ENCODE measurements at places on chromosomes 2 and 18.

DNA sequence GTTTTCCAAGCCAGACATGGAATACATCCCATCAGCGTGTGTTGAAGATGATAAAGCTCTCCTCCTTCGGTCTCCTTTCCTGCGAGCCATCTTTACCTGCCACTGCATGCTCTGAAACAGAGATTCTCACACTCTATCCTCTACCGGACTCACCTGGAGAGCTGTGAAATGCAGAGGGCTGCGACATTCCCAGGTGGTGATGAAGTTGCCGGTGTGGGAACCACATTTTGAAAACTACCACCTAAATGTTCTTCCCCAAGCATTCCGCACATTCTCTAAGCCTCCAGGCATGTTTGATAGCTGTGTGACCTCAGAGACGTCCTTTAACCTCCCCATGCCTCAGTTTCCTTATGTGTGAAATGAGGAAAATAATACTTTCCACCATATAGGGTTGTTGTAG lies 226.2 kb upstream of the RAB6C start:
- DNase-seq, result no peak

DNA sequence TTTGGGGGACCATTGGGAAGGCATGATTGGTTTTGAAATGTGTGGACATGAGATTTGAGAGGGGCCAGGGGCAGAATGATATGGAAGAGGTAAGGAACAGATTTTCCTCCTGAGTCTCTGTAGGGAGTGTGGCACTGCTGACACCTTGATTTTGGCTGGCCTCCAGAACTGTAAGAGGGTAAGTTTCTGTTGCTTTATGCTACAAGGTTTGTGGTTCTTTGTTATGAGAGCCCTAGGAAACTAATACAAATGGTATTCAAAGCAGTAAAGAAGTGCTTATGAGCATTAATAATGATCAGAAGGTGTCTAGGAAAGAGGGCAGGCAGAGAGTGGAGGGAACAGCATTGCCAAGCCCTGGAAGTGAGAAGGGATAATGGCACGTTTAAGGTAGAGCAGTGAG lies 574.3 kb upstream of the NXPH2 start:
- DNase-seq, result no peak

- DNase-seq, result no peak
Measured at GRCh38 chr2:59734743-59735142, 818.7 kb downstream of the BCL11A start.

DNA sequence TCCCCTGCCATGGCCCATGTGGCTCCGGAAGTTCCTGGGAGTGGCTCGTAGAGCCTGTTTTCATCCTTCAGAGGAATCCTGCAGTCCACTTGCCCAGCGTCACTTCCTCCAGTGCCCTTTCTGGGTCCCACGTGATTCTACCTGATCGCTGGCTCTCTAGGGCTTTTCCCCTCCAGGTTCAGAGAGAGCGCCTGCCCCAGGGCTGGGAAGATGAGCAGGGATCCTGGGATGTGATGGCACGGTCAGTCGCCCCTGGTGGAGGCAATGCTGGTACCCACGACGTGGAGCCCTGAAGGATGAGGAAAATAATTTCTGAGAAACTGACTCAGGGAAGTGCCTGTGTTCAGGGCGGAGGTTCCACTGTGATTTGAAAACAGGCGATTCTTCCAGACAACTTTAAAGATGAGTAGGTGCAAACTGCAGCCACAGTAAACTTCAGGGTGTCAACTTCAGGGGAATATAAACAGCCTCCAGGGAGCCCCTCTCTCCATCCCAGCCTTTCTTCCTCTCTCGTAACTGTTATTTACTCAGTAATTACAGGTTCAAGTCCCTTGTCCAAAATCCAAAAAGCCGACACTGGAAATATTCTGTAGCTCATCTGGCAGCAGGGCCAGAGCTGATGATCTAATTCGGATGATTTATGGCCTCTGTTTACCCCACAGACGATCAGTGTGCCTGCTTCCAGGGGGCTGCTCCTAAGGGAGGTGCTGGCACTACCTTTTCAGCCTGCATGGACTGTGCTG lies 105.9 kb downstream of the AGAP1 start:
- no peak for DNase-seq

DNA sequence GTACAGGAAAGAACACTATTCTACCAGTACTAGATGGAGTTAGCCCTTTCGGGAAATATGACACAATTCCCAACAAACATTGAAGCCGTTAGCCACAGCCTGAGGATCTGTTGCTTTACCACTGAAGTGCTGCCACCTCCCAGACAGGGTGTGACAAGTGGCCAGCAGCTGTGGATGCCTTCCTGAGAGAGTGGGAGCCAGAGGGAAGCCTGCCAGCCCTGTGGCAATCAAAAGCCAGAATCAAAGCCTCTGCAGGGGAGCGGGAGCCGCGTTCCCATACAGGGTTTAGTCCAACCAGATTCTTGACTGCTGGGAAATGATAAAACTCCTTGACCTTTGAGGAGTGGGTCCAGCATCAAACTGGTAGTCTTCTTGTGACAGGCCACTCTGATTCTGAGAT lies 38.0 kb downstream of the SLC4A1AP start:
- no peak for DNase-seq

DNA sequence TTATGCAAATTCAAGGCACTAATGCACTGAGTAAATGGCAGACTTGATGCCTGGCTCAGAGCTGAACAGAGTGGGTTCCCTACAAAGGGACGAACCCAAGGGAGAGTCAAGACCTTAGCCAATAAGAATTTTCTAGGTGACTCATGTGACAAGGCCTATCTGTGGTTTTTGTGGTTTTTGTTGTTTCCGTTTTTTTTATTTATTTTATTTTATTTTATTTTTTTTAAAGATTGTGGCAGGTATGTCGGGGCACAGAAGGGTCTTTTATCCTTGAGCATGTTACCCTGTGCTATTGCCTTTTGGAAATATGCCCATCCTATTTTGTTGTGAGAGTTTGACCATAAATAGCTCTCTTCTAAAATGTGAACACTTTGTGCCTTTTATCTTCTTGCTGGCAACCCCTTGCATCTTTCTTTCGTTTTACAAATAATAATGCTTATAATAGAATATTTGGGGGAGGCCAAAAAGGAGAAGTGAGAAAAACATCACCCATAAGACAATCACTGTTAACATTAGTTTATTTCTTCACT lies 113.4 kb upstream of the AQP4 start:
- no peak for DNase-seq

GRCh38 chr2:105734762-105735538 lies 9.8 kb upstream of the NCK2 start:
- no peak for DNase-seq

- no peak for DNase-seq
Measured at GRCh38 chr2:72985891-72986683, 68.8 kb downstream of the EMX1 start.

DNA sequence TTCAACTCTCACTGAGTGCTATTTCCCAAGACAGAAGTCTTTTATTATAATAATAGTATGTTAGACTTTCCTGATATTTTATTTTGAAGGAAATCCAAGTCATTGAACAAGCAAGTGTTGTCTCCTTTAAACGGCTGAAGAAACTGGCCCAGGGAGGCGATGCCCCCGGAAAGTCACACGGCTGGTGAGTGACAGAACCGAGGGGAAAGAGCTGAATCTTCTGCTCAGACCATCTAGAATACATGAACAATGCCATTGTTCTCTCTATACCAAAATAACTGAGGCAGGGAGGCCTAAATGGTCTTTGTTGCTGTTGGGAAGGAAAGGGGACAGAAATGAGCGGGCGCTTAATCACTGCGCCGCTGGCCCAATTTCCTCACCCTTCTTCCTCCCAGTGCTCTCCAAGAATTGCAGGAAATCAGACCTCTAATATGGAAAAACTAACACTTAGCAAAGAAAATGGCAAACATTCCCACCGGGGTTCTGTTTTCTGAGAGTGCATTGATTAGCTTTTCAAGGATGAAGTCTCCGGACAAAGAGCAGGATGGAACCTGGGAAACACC lies 101.5 kb downstream of the KLF7 start:
- no peak for DNase-seq

DNA sequence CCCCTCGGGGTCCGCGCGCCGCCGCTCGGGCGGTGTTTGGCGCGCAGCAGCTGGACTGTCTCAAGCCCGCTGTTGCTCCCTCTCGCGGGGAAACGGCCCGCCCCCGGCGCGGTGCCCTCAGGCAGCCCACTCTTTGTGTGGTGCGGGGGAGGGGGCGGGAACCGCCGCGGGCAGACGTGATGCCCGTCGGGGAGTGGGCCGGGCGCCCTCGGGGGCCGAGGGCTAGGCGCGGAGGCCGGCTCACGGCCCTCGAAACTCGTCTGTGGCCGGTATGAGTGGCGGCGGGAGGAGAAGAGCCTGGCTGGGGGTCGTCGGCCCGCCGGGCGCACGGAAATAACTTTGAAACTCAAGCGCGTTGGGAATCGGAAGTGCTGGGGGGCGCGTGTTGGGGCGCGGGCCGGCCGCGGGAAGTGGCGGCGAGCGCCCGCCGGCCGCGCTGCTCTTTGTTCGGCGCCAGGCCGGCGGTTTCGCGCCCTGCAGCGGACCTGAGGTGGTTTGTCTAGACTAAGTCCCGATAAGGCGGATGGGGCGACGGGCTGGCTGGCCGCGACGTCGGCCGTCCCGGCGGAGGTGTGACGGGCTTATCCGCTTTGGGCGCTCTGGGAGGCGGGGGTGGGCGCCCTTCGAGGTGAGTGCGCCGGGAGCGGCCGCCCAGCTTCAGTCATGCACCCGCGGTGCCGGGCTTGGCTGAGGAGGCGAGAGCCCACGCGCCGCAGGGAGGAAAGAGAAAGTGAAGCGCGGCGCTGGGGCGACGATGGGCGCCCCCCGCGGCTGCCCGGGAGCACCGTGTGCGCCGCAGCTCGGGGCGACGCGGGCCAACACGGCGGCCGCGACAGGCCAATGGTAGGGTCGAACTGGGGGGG lies 679 bp downstream of the PTMA start:
- DNase-seq, result peak; percentile 43
